CD4-positive, alpha-beta T cell treated with Interleukin-6 at 100 ng/mL for 8 hours (primary cell): ENCODE measurements at places on chromosomes 5 and 9.

DNA sequence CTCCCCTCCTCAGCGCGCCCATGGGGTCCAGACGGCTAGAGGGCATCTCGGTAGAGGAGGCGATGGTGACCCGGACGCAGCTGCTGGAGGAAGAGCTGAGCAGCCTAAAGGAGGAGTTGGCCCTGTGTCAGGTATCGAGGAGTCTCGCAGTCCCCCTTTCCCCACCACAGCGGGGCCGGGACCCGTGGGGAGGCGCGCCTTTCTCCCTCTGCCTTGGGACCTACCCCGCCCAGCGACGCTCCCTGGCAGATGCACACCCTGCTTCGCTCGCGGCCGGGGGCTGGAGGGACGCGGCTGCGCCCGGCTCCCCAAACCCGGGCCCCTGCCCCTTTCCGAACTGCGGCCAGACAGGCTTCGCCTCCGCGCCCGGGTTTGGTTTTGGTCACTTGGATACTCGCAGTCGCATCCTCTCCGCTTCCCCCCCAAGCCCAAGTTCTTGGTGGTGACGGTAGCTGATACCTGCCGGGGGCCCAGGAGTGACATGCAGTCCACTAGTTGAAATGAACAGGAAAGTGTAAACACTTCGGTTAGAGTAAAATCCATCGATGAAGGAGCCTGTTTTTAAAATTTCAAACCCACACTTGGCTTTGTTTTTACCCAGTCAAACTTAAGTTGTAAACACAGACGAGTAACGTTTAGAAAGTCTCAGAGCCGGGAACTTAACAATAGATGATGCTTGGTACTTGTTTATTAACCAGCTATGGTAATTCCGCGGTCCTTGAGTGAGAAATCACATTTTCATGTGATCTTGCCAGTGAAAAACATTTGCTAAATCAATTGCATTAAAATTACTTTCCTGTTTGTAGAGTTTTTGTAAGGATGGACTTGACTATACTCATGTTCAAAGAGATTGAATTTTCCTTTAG lies 688 bp downstream of the CNTLN start:
- DNase-seq: no peak

DNA sequence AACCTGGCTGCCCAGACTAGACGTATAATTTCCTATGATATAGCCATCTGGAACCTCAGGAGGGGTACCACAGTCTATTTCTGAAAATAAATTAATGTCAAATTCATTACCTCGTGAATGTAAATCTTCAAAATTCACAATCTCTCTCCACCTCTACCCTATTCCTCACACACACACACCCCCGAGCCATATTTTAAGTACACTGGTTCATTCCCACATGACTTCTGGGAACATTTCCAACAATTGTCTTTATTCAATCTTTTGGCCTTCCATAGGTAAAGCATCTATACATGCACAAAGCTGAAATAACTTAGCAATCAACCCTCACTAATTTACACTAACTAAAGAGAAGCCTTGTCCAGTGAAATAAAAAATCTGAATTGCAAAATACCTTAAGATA lies 32.7 kb downstream of the SUSD1 start:
- DNase-seq: no peak

GRCh38 chr5:152379331-152379730 lies 25.7 kb downstream of the NMUR2 start:
- DNase-seq: no peak

DNA sequence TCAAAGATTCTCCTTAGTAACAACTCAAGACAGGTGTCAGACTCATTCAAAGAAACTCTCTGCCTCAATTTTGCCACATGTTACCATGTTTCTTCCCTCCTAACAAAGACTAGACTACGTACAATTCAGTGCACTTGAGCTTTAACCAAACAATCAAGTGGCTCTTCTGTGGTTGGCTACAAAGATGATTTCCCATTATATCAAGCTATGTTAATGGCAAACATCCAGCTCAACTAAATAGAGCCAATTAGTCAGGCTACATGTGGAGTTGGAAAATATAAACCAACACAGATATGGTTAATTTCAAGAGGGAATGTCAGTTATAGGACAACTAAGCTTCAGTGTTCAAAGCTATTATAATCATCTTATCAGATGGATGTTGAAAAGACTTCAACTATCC lies 29.2 kb upstream of the ADRA1B start:
- no peak for DNase-seq
